ENCODE measurements at places on chromosomes 4 and X.

DNA sequence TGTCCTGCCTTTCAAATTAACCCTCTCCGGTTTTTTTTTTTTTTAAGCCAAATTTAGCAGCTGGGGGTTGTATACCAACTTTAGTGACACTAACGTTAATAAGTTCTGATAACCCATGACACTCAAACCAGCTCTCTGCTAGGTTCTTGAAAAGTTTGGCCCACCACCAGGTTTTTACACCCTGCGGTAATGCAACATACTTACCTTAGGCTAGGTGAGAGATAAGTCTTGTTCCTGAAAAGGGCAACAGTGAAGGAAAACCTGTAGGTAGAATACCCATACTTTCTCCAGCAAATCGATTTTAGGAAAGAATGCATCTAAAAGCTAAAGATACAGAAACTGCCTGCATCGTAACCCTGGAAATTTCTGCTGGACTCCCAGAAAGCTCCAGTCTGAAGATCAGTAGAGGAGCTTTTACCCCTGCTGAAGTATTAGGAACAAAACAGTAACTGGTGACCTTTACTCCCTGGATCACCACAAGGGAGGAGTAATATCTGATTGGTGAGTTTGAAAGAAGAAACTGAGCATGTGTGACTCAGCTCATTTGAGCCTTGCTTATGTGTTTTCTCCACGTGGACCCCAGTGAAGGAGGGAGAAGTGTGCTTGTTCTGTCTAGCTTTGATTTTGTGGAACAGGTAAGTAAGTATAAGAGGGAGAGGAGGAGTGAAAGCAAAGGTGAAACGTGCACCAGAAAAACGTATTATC, 34.4 kb upstream of the COX18 start:
- no peak for DNase-seq

GRCh38 chr4:153087671-153088194, 116.5 kb upstream of the TRIM2 start:
- no peak for DNase-seq

DNA sequence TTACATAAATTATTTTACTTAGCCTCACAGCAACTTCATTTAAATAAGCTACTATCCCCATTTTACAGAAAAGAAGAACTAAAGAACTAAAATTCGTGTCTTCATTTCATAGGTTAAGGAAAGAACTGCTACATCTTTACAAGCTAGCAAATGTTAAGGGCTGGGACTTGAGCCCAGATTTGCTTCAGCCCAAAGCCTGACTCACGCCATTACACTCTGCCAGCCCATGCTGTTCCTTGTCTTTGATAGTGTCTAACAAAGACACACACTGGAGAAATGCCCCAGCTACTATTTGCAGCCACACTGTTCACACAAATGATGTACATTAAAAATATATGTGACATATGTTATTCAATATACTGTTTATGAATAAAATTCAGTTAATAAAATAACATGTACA, 29.0 kb upstream of the ERVMER34-1 start:
- DNase-seq: no peak

DNA sequence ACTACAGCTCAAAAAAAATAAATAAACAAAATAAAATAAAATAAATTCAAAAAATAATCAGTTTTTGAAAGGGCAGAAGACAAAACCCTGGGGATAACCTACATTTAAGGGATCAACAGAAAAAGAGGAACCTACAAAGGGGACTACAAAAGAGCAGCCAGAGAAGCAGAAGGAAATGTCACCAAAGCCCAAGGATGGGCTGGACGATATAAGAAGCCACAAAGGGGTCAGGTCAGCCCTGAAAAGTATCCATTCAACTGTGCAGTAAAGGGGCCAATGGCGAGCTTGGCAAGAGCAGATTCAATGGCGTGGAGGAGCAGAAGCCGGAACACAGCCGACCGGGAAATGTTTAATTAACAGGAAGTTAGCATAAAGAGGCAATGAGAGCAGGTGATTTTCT, 16.9 kb downstream of the ACOT9 start:
- DNase-seq: no peak

DNA sequence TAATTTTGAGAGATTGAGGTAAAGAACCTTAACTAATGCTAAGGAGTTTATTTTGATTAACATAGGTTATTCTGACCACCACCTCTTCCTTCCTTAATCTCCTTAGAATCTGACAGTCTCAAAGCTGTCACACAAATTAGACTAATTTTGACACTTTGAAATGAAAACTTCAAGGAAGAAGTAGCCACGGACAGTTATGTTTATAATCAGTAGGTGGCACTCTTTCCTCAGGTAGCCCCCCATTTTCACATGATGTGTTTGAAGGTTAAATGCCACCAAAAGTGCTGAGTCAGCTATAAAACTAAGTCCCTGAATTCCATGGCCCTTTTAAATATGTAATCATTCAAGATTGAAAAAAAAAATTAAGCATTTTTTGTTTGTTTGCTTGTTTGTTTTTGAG, 22.4 kb downstream of the TMEM33 start:
- peak; percentile 63 for DNase-seq

DNA sequence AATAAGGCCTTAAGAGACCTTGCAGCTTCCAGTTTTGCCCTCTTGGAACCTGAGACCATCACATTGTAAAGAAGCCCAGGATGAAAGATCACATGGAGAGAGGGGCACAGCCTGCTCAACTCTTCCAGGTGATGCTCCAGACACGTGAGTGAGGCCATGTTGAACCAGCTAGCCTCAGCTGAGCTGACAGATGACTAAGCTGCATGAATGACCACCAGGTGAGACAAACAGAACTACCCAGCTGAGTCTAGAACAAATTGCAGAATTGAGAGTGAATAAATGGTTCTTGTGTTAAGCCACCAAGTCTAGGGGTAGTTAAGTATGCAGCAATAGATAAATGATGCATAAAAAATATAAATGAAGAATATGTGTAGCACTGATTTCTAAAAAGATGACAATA, 16.8 kb upstream of the GPR82 start:
- peak; percentile 50 for DNase-seq

- no peak for DNase-seq
These were observed 252.5 kb upstream of the CASK start for GRCh38 chrX:42175843-42176242.

- no peak for DNase-seq
These were observed 970.4 kb downstream of the RPA4 start for GRCh38 chrX:97854086-97854485.

DNA sequence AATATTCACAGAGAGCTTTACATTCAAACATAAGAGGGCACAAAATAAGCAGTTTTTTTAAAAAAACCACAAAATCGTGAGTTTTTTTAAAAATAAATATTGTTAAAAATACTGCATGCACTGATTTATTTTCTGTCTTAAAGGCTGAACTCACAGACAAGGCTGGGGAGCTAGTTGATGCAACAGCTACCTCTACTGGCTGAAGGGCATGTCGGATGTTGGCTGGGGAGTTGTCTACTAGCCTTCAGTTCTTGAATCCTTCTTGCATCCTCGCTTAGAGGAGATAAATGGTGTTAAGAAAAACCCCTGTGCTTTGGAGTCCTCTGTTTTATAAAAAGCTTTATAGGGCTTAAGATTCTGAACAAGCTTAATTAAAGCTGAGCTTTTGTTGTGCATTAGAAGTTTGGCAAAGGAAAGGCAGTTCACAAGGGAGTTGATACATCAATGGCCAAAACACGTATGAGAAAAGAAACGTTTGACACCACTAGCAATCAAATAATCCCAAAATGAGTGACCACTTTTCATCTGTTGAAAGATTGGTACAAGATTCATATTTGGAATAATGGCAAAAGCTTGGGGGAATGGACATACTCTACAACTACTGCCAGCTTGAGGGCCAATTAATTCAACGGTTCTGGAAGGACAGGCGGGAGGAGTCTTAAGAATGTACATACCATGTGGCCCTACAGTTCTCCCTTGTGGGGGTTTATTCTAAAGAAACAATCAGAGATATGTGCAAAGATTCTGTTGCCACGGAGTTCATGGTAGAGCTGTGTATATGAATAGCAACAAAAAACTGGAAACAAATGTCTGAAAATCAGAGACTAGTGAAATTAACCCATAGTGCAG, 94.7 kb downstream of the SEL1L3 start:
- DNase-seq: peak; percentile 47

DNA sequence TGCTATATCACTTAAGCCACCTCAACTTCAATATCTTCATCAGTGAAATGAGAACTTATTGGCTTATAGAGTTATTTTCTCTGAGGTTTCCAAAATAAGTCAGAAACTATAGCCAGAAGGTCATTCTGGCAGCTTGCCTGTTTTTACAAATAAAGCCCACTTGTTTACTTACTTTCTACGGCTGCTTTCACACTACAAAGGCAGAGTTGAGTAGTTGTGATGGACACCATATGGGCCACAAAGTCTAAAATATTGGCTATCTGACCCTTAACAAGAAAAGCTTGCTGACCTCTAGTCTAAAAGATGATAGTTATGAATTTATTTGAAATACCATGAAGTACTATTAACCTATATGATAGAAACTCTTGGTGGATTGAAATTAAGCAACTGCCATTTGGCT, 67.3 kb upstream of the ATOH1 start:
- no peak for DNase-seq

DNA sequence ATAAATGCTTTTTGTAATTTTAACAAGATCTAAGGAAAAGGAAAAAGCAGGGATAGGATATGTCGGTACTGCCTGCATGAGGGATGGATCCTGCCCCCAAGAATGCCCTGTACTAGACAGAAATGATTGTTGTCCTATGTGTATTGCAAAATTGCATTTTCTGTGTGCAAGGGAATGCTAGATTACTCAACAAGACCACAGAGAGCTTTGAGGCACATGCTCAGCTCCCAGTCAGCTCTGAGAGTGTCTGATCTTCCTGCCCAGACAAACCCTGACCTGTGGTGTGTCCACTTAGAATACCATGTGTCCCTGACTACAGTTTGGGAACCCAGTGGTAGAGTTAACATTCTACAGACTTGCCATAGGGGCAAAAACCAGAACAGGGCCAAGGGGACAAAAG, 129.2 kb upstream of the PAK3 start:
- DNase-seq: no peak

DNA sequence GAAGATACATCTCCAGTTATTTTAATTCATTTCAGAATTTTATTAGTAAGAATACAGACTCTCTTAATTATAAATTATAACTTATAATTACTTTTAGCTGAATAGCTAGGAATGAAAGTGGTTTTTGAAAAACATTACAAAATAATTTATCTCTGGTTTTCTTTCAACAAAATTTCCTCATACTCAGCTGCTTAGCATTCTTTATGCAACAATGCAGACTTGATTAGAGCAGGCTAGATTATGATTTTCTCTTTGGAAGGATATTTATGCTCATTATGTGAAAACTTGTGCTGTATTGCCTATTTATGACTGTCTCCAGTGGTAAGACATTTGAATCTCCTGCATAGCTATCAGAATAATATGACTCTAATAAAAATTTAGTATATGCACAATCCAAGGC, 2023.7 kb downstream of the C4orf33 start:
- no peak for DNase-seq

GRCh38 chr4:1478766-1479355, 72.6 kb upstream of the NKX1-1 start:
- no peak for DNase-seq

GRCh38 chrX:40100141-40100536, 2.4 kb upstream of the BCOR start:
- DNase-seq: peak; percentile 48

GRCh38 chr4:24472514-24473308, 111.6 kb downstream of the DHX15 start:
- peak; percentile 61 for DNase-seq

GRCh38 chrX:45422216-45422925, 221.7 kb upstream of the DIPK2B start:
- DNase-seq: no peak

- DNase-seq: no peak
These were observed 49.2 kb downstream of the PRPS1 start for GRCh38 chrX:107677501-107677901.

GRCh38 chr4:43331226-43332051, 438.9 kb downstream of the GRXCR1 start:
- DNase-seq: no peak

- DNase-seq: no peak
These were observed 53.0 kb downstream of the SEPTIN11 start for GRCh38 chr4:77002321-77003107.

DNA sequence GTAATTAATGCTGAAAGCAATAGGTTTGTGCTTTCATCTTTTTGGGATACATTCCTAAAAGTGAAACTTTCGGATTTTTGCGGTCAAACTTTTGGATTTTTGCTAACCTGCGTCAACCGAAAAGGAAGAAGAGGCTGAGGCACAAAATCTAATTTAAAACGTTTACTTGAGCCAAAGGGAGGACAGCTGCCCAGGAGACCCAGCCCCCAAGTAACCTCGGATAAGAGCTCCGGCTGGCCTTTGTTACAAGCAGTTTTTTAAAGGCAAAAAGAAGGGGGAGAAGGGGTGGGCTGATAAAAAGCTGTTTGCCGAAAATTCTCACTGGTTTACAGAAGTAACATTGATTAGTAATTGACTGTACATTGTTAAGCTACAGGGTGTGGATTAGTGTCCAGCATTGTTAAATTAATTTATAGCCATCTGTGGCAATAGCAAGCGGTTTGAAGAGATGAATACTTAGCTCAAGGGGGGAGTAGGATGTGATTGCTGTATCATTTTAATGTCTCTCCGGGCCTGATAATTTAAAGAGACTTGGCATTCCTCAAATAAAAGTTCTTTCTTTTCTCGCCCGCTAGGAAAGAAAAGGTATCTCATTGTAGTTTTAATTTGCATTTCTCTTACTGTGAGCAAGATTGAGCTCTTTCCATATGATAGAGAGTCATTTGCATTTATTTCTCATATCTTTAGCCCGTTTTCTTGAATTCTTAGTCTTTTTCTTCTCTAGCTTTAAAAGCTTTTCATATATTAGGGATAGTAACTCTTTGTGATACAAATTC, 59.1 kb upstream of the USP9X start:
- DNase-seq: no peak

- no peak for DNase-seq
These were observed 271.8 kb downstream of the FBXW7 start for GRCh38 chr4:152264106-152264505.

DNA sequence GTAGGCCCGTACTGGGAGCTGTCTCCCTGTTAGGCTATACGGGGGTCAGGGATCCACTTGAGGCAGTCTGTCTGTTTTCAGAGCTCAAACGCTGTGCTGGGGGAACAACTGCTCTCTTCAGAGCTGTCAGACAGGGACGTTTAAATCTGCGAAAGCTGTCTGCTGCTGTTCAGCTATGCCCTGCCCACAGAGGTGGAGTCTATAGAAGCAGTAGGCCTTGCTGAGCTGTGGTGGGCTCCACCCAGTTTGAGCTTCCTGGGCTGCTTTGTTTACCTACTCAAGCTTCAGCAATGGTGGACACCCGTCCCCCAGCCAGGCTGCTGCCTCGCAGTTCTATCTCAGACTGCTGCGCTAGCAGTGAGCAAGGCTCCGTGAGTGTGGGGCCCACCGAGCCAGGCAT, 27.3 kb upstream of the PHEX start:
- DNase-seq: no peak

GRCh38 chr4:105145903-105146275, 787 bp upstream of the TET2 start:
- no peak for DNase-seq

DNA sequence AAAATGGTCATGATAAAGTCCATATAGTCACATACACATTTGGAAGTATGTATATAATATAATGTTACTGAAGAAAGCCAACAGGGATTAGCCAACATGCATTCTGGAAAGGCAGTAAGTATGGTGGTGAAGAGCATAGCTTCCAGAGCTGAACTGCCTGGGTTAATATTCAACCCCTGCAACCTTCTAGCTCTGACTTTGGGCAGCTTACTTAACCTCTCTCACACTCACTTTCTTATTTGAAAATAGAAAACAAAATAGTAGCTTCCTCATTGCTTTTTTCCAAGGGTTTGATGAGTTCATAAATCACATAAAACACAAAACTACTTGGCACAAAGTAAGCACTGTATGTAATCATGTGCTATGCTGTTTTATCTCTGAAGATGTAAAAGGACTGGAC, 216.4 kb downstream of the CHIC2 start:
- DNase-seq: no peak

- no peak for DNase-seq
These were observed 36.3 kb upstream of the PDGFRA start for GRCh38 chr4:54192811-54193210.

Data from OCI-LY7 (cell line).